ENCODE measurements at places on chromosomes 12 and 14.
A peak's percentile ranks its signal among the peaks of the same experiment; 100 is the strongest.

DNA sequence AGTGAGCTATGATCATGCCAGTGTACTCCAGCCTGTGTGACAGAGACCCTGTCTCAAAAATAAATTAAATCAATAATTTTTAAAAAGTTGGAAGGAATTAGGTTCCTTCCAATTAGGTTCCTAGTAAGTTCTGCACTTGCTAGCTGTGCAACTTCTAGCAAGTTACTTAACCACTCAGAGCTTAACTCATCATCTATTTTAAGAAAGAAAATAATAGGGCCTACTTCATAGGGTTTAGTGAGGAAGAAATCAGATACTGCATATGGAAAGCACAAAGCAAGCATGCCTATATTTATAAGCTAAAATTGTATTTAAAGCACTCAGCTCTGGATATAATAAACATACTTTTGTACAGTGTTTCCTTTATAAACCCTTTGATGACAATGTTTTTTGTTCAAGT is 10.7 kb downstream of the FOXN3 start:
- DNase-seq, result no peak

DNA sequence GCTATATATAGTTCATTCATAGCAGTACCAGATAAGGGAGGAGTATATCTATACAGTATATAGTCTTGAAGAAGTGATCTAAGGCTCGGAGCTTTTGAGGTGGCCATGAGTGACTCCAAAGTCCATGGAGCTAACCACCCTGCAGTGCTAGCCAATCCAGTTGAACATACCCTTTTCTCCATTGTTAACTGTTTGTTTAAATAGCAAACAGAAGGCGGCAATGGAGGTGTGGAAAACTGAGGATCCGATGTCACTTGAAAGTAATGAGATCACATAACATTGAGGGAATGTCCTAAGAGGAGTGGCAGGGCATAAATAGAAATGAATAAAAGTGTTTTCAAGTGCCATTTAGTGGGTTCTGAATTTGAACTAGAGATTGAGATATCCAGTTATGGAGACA is 12.4 kb upstream of the SNAPC1 start:
- peak; percentile 42 for DNase-seq

- DNase-seq, result no peak
These were observed 630.9 kb upstream of the ATXN7L3B start for GRCh38 chr12:73906757-73907156.

- no peak for DNase-seq
These were observed 274.9 kb upstream of the LMO3 start for GRCh38 chr12:16880864-16881285.

Measured in choroid plexus epithelial cell (primary cell).